Cerebellar nuclear complex (tissue), 1 donor: ENCODE measurements at places on chromosomes 2 and 18.

DNA sequence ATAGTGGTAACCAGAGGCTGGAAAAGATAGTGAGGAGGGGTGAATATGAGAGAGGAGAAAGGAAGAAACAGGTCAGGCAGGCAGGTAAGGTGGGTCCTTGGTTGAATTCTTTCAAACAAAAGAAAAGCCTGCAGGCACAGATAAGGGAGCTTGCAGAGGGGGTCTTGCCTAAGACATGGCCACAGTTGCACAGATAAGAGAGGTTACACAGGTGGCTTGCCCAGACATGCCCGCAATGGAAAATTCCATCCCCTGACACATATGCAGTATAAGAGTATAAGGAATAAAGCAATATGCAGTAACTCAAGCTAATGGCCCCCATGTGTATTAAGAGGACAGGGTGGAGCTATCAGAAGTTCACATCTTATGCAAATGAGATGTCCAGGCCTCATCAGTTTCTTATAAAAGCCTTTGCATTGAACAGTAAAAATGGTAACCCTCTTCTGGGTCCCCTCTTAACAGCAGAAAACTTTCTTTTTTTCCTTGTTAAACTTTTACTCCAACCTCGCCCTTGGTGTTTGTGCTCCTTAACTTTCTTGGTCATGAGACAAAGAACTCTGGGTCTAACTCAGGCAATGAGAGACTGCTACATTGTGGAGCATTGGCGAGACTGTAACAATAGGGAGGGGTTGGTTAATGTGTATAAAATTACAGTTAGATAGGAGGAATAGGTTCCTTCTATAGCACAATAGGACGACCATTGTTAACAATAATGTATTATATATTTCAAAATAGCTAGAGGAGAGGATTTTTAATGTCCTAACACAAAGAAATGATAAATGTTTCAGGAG lies 764.6 kb downstream of the TSN start:
- DNase-seq = no peak

DNA sequence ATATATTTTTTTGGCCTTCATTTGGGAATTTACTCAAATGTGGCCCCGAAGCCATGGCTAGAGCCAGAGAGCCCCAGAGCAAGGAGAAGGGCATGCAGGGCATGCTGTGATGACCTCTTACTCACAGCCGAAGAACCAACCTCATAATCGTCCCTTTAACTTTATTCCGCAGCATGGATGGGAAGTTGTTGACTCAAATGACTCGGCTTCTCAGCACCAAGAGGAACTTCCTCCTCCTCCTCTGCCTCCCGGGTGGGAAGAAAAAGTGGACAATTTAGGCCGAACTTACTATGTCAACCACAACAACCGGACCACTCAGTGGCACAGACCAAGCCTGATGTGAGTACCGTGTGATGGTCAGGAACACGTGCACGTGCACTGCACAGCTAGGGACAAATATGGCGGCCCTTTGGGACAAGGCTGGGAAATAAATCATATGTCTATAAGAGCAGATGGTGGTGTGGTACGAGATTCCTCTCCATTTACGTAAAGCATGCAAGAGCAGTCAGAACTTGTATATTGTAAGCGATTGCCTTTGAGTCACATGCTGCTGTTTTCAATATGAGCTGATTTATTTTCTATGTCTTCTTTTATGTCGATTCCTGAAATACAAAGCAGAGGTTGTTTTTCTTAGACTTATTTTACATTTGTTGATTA lies 280.9 kb downstream of the NEDD4L start:
- no peak for DNase-seq

DNA sequence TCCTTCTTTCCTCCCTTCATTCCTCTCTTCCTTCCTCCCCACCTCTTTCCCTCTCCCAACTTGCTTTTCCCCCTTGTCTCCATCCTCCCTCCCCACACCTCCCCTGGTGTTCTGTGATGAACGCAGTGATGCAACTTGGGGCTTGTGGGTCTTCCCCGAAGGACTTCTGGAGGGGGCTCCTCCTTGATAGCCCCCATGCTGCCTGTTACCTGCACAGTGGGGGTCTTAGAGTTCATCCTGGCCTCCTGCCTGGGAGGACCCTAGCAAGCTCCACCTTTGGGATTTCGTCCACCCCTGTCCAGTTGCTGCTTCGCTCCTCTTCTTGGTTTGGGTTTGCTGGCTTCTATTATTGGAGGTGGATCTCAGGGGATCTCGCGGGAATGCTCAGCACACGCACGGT lies 43.7 kb upstream of the AFF3 start:
- DNase-seq = no peak

GRCh38 chr2:88545118-88545517 lies 82.1 kb downstream of the EIF2AK3 start:
- DNase-seq = no peak

- no peak for DNase-seq
Observed at GRCh38 chr2:205822579-205822978, 140.3 kb downstream of the NRP2 start.

DNA sequence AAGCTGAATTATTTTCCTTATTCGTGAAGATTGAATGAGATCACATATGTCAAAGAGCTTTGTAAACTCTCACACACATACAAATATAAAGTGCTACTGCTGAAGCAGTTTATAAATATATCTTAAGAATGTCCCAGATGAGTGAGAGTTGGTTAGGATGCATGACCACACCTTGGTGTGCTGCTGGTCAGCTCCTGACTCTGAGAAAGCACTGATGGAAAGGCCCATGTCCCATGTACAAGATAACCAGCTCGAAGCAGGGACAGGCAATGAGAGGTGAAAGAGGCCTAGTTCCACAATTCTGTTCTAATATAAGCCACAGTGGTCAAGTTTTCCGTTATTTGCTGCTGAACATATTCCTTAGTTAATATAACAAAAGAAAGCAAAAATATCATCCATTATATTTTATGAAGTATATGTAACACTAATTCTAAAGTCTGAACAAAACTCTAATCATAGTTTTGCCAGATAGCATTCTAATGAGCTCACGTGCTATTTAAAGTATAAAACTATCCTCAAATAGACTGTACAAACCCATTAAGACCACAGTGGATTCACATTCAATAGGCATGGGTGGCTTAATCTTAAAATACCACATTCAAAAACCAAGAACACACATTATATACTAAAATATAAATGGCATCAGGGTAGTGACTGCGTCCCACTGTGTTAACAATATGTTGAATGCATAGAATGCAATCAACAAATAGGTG lies 49.1 kb downstream of the CHMP3 start:
- DNase-seq = no peak
